ENCODE measurements at places on chromosomes 2 and 18. TPM values are rescaled to one million over a fixed set of nuclear protein-coding genes. Genes with fewer than 3 reads are reported as not detected.

Gene SYT4
- not detected for total RNA-seq

Gene REG3A
- not detected for total RNA-seq

Gene AGPS
- total RNA-seq = 29.0 TPM

Gene FOXI3
- total RNA-seq = not detected

Gene NEB
- 0.28 TPM for total RNA-seq

Gene SLC5A7
- not detected for total RNA-seq

Gene EMX1
- total RNA-seq = not detected

Gene ANKRD53
- total RNA-seq = 0.50 TPM

Gene CFC1
- total RNA-seq = not detected

Gene CCDC138
- total RNA-seq = 5.0 TPM

Gene EMILIN1
- 24.8 TPM for total RNA-seq

Gene NPPC
- 0.47 TPM for total RNA-seq

Gene TSHZ1
- total RNA-seq = 4.2 TPM

Gene NFE2L2
- total RNA-seq = 31.0 TPM

Gene CPS1
- total RNA-seq = 651 TPM

Gene UGT1A1
- total RNA-seq = 145 TPM

Gene ASXL3
- 0.19 TPM for total RNA-seq

Gene CXCR1
- total RNA-seq = 0.33 TPM

Gene DIS3L2
- total RNA-seq = 9.7 TPM

Gene CCDC102B
- 4.5 TPM for total RNA-seq

Gene TDRD15
- 0.75 TPM for total RNA-seq

Gene NPAS2
- total RNA-seq = 8.0 TPM

Gene TCF23
- total RNA-seq = under 0.01 TPM

Gene LONRF2
- 3.7 TPM for total RNA-seq

Gene DNAJC5G
- total RNA-seq = not detected

Gene ORC4
- 28.1 TPM for total RNA-seq

Gene OBSL1
- total RNA-seq = 35.3 TPM

Gene MROH2A
- 0.08 TPM for total RNA-seq

Gene IL36A
- not detected for total RNA-seq

Gene RBM44
- 0.09 TPM for total RNA-seq

Gene PROKR1
- total RNA-seq = not detected

Gene INHA
- total RNA-seq = 0.14 TPM

All from liver (tissue), 10 donors.